ENCODE measurements at places on chromosomes 2 and 18.

DNA sequence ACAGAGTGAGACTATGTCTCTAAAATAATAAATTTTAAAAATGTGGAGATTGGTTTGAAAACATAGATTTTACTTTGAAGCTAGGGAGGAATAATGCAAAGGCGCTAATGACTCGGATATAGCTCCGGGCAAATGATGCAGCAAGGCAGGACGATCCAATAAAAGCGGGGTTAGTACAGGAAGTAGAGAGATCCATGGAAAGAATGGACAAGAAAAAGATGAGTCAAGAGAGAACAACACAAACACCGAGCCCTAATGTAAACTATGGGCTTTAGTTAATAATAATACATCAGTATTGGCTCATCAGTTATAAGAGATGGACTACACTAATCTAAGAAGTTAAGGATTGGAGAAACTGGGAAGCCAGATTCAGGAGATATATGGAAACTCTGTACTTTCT, 74.5 kb downstream of the QPCT start:
- no peak for DNase-seq

- no peak for DNase-seq
Observed at GRCh38 chr2:64941801-64942200, 47.4 kb upstream of the SLC1A4 start.

- no peak for DNase-seq
Observed at GRCh38 chr2:44450082-44450481, 88.3 kb downstream of the CAMKMT start.

GRCh38 chr2:32838418-32838817, 108.3 kb upstream of the LTBP1 start:
- no peak for DNase-seq

- DNase-seq: no peak
Observed at GRCh38 chr18:564708-565561, 15.2 kb upstream of the CETN1 start.

- no peak for DNase-seq
Observed at GRCh38 chr18:23824669-23825068, 135.4 kb downstream of the LAMA3 start.

DNA sequence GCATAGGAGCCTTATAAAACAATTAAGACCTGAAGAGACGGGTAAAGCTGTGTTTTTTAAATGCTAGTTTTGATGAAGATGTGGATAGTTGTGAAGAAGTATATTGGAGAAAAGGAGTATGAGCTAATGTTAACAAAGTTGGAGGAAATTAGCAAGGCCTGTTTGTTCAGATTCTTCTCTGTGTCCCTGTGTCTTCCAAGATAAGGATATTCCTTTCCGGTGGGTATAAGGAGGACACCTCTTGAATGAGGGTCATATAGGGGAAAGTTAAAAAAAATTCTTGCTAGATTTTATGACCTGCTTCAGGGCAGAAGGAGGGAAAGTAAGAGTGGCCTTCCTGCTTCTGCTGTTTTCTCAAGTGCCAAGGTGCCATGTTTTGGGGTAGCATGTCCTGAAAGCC, 59.0 kb downstream of the CCDC68 start:
- no peak for DNase-seq

DNA sequence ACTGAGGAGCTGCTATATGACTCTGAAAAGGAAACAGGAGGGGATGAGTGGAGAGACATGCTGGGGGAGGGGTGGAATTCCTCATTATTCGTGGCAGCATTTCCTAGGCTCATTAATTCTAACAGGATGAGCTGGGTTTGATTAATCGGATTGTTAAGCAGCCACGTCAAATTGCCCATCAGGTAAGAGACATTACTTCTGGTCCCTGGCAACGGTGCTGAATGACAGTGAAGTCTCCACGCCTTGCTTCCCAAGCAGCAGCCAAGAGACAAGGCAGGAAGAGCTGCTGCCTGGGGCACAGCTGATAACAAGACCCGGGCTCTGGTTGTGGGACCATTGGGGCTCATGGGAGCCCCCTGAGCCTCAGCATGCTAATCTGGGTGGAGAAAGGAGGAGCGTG, 86.6 kb downstream of the MARCHF4 start:
- DNase-seq: no peak

- DNase-seq: no peak
Observed at GRCh38 chr2:172921532-172922236, 154.0 kb upstream of the MAP3K20 start.

DNA sequence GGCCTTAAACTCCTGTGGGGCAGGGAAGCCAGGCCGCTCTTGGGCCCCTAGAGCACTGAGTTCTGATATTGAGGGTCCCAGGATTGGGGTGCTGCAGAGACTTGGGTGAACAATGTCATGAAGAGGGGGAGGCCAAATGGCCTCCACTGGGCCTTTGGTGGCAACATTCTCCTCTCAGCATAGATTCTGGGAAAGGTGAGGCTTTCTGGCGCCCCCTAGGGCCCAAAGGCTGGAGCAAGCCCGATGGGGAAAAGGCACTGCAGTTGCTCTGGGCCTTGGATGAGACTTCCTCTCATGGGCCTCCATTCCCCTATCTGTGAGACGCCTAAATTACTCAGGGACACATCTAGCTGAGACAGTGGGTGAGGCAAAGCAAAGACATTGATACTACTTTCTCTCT, 84.8 kb downstream of the ACAA2 start:
- peak; percentile 22 for DNase-seq

GRCh38 chr2:172672114-172672513, 63.5 kb upstream of the RAPGEF4 start:
- DNase-seq: no peak

- DNase-seq: no peak
Observed at GRCh38 chr2:239278361-239278760, 122.5 kb downstream of the HDAC4 start.

DNA sequence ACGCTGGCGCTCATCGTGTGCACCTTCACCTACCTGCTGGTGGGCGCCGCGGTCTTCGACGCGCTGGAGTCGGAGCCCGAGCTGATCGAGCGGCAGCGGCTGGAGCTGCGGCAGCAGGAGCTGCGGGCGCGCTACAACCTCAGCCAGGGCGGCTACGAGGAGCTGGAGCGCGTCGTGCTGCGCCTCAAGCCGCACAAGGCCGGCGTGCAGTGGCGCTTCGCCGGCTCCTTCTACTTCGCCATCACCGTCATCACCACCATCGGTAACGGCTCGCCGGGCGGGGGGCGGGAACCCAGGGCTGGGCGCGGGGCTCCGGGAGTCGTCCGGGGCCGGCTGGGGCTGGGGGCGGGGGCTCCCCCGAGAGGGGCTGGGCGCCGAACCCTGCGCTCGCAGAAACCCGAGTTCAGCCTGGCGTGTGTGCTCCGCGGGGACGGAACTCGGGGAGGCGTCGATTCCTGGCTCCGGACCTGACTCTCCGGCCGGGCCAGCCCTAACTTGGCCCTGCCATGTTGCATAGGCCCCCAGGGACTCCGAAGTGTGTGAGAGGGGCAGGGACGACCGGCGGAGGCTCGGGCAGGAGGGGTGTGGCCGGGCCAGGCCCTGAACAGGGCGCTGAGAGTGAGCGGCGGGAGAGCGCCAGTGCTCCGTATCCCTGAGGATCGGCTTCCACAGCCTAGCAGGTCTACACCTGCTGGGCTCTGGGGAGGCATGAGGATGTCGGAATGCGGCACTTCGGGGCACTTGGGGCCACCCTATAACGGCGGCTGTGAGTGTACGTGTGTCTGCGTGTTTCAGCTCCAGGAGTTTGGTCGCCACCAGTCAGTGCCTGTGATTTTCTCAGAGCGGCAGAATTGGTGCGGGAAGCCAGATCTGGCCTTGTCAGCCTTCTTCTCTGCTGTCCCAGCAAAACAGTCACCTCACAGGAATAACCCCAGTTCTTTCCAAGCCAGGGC, 651 bp downstream of the KCNK3 start:
- DNase-seq: no peak

DNA sequence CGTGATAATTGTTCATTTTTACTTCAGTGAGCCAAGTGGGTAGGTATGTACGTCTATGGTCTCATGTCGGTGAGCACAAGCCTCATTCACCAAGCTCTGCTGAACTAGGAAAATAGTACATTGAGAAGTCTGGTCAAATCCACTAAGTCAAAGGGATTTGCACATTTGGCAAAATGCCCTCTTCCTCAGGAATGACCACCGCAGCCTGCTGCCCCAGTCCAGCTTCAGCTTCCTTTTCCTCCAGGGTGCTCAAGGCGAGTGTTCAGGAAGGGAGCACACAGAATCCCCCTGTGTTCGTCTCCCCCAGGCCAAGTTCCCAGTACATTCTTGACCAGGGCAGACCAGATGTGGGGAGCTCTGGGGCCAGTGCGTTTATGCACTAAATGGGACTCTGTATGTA, 23.0 kb downstream of the TCF7L1 start:
- no peak for DNase-seq

DNA sequence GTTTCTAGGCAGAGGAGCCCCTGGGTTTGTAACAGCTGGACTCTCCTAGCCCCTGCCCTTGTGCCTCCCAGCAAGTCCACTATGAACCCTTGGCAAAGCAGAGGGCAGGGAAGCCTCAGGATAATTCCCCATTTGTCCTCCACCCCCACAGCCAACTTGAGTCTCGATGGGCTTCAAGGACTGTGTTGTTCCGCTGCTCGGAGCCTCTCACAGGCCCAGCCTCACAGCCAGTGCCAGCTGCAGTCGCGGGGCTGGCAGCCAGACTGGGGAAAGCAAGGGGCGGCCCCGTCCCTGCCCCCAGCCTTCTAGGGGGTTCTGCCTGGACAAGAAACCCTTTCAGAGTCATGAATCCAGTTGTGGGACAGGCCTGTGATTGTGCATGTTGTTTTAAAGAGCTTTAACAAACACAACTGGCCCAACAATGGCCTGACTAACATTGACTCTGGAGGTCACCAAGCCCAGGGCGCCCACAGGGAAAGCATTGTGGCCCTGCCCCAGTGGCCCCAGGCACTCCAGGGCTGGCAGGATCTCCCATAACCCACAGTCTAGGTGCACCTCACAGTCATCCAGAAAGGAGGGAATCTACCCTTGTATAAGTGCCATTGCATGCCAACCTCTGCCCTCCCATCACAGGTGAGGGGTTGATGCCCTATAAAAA, 71.8 kb upstream of the DAPL1 start:
- no peak for DNase-seq

DNA sequence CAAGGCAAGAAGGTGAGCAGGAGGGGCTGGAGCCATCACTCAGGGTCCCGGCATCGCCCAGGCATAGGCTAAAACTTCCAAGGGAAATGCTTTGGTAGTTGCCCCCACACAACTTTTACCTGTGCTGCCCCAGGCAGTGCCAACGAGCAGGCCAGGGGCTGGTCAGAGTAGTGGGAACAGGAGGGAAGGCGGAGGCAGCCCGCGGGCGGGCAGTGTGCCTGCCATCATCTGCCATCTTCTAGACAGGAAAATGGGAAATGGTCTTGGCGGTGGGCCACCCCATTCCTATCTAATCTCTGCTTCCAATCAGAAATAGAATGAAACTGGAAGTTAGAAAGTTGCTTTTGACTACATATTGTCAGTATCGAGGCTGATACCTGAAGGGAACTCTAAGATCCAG, 26.0 kb upstream of the LYPD6B start:
- no peak for DNase-seq

- DNase-seq: peak; percentile 57
Observed at GRCh38 chr2:219000569-219000960, 7.3 kb upstream of the CRYBA2 start.

DNA sequence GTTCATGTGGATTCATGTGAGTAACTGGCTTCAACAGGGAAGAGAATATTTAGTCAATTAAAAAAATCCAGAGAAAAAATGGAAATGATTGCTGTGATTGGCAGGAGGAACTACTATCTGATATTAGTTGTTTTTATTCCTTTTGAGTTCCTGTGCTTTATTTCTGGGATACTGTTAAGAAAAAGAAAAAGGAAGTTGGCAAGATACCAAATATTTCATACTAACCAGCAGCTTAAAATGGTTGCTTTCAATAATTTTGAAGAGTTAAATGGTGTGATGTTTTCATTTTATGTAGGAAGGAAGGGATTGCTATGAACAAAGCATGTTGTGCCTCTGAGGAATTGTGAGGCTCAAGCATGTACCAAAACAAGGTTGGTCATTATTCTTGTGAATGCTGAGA, 8.1 kb upstream of the MTX2 start:
- DNase-seq: no peak

GRCh38 chr2:119423108-119423444, 8.6 kb upstream of the TMEM37 start:
- DNase-seq: no peak

DNA sequence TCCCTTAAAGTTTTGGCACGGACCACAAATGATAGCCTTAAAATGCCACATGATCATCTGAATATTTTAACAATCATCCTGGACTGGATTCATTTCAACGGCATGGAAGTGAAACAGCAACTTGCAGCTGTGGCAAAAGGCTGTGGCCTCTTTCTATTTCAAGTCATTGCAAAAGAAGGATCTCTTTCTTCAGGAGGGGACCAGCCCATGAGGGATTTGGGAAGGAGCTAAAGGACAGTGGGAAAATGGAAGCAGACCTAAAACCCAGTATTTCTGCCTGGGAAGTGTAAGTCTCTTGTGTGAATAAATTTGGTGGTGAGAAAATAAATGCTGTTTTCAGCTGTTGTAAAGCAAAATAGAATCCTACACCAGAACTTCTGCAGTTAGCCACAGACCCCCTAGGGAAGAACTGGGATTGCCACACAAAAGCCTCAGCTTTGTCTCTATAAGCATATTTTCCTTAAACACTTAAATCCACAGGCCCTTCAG, 107.3 kb upstream of the ZFP36L2 start:
- no peak for DNase-seq

GRCh38 chr2:71449343-71449742, 4.0 kb upstream of the DYSF start:
- DNase-seq: no peak

DNA sequence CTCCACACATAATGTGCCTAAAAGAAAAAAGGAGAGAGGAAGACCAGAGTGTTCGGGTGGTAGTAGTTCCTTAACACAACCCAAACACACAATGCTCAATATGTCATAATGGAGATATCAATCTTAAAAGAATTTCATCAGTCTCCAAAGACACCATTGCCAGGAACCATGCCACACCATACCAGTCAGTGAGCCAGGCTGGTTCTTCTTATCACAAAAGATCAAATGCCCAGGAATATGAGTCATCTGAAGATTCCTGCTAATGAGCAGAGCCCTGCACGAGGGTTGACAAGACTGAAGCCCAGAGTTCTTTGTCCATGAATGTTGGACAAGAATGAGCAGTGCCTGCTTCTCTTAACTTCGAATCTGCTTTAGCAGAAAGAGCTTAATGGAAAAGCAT, 262.3 kb downstream of the ZNF516 start:
- no peak for DNase-seq
